T47D (cell line): ENCODE measurements at places on chromosomes 2 and 18.

- DNase-seq, result no peak
These were observed 1.2 kb upstream of the ANO7 start for GRCh38 chr2:241187101-241187917.

- peak; percentile 65 for DNase-seq
These were observed 2156.0 kb upstream of the PIK3C3 start for GRCh38 chr18:39799006-39799405.

GRCh38 chr18:55380589-55380988 lies 207.4 kb downstream of the TCF4 start:
- no peak for DNase-seq

DNA sequence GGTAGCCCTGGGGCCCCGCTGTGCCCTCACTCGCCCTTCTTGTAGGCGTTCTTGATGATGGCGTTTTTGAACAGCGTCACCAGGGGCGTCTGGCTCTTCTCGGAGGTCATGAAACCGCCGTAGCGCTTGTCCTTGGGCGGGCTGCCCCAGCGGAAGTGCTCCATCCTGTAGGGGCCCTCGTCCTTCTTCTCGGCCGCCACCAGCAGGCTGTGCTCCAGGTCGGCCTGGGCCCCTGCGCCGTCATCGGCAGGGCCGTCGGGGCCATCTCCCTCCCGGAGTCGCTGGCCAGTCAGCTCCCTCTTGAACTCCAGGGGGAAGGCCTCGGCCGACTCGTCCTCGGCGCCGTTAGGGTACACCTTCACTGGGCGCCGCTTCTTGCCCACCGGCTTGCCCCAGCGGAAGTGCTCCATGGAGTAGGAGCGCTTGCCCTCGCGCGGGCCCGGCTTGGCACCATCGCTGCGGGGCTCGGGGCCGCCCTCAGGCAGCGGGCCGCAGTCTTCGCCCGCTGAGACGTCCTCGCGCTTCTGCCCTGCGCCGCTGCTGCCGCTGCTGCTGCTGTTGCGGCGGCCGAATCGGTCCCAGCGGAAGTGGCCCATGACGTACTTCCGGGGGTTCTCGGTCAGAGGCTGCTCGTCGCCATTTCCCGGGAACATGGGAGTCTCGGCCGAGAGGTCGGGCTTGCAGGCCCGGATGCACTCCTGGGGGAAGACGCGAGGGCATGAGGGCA lies 7.2 kb downstream of the POMC start:
- DNase-seq, result no peak

GRCh38 chr2:240351826-240352426 lies 83.5 kb upstream of the GPC1 start:
- no peak for DNase-seq

GRCh38 chr18:79595876-79596374 lies 83.7 kb upstream of the CTDP1 start:
- no peak for DNase-seq

DNA sequence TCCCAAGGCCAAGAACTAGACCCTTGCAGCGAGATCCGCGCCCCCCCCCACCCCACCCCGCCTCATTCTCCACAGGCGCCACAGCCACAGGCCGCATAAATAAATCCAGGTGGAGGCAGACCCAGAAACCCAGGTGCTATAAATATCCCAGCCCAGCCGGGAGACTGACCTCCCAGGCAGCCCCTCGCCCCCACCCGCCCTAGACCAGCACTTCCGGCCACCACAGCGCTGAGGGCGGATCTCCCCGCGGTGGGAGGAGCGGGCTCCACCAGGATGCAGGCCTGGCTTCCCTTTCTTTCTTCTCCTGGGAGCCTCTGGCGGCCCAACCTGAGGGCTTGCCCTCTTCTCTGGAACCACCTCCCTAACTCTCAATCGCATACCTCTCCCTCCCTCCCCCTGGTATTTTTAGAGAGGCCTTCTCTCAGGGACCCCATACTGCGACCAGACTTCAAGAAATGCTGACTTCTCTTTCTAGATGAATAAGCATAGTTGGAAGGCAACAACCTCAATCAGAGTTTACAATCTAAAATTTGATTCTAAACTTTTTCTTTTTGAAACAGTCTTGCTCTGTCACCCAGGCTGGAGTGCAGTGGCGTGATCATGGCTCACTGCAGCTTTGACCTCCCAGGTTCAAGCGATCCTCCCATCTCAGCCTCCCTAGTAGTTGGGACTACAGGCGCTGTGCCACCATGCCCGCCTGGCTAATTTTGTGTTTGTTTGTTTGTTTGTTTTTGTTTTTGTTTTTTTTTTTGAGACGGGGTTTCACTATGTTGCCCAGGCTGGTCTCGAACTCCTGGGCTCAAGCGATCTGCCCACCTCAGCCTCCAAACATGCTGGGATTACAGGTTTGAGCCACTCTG lies 55.0 kb downstream of the PKDCC start:
- DNase-seq, result no peak

- DNase-seq, result no peak
These were observed 416.7 kb downstream of the THSD7B start for GRCh38 chr2:137182071-137182470.

DNA sequence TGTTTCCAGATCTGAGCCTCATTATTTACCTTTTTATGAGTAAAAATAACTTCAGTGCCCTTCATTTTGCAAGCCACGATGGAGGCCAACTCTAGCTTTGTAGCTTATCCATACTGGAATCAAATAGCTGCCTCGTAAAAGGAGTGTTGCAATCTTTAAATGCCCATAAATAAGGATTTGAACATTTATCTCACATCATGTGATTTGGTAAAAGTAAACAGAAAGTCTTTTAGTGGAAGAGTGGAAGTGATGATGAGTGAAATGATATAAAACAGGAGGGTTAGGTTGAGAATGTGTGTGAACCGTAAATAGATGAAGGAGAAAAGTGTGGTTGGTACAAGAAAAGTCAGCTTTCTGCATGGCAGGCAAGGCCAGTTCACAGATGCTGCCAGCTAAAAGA lies 348.9 kb downstream of the OSR1 start:
- DNase-seq, result peak; percentile 79

DNA sequence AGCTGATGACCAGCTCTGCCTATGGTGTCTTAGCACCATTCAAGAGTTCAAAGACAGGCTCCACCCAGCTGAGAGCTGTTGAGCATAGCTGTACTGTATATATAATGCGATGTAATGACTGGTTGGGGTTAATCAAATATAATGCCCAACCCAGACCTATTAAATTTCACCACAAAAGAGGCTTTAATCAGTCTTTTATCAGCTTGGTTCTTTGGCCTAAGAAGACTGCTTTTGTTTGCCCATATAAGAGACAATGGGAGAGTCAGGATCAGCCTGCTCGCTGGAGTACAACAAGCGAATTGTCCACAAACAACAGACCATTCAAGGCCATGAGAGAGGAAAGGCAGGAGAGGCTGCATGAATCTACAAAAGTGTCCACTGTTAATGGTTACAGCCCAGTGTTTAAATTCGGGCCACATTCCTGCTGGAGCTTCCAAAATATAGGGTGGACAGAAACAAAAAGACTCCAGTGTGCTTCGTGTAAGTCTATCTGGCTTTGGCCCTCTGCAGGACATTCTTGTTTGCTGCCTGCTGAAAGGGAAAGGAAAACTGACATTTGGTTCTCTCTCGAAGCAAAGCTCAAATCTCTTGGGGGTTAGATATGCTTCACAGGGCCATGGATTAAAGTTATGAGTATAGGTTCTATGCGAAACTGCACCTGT lies 299.0 kb upstream of the FBXO11 start:
- peak; percentile 7 for DNase-seq

- no peak for DNase-seq
These were observed 58.1 kb upstream of the TTC39C start for GRCh38 chr18:23956483-23956882.

DNA sequence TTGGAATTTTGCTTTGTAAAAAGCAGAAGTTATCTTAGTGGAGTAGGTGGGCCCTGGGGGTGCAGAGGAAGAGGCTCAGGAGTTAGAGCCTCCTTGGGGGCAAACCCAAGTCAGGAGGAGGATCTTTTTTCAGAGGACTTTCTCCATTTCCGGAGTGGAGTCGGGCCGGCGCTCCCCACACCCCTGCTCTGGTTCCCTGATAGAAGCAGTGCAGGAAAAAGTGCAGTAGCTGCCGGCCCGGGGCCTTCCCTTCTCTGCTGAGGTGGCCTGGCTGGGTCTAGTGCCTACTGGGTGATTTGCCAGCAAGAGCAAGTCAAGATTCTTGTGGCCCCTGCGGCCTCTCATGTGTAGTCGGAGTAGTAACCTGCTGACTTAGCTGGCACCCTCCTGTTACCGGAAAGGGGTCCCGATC lies 124.2 kb upstream of the HS6ST1 start:
- DNase-seq, result no peak

DNA sequence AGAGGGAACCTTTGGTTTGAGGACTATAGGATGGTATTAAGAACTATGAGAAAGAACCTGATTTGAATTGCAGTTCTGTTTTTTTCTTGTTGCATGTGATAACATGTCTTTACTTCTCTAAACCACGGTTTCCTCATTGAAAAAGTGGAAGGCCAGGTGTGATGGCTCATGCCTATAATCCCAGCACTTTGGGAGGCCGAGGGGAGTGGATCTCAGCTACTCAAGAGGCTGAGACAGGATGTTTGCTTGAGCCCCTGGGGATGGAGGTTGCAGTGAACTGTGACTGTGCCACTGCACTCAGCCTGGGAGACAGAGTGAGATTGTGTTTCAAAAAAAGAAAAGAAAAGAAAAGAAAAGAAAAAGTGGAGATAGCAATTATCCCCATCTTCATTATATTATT lies 32.3 kb downstream of the SCN9A start:
- no peak for DNase-seq

DNA sequence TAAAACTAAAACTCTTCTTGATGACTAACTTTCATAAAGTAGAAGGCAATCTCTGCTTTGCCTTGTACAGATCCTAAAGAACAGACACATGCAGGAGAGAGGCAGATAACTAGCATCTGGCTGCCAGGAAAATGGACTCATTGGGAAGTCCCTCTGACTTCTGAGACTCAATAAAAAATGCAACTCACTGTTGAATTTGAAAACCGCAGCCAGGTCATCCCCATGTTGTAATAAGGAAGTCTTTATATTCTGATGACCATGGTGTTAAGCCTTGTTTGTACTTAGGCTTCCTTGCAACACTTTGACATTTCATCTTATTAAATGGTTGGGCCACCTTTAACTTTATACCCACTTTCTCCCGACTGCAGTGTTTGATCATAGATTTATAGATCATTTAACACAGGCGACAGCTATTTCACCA lies 375.1 kb upstream of the KCNH7 start:
- DNase-seq, result no peak

GRCh38 chr2:203997481-203997880 lies 60.9 kb downstream of the ICOS start:
- no peak for DNase-seq

DNA sequence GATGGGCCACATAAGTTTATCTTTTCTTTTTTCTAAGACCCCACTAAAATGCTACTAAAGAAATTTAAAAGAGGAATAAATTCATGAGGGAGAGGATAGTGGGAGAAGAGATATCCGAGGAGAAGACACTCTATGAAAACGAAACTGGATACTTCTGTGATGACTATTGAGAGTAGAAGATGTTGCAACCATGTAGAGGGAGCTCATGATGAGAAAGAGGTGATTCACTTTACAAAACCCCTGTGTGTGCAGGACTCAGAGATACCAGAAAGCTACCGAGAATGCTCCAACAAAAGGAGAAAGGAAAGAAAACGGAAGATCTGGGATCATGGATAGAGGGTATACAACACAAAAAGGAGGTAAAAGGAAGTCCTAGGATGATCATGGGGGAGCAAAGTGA lies 34.9 kb downstream of the SLC38A11 start:
- DNase-seq, result no peak

DNA sequence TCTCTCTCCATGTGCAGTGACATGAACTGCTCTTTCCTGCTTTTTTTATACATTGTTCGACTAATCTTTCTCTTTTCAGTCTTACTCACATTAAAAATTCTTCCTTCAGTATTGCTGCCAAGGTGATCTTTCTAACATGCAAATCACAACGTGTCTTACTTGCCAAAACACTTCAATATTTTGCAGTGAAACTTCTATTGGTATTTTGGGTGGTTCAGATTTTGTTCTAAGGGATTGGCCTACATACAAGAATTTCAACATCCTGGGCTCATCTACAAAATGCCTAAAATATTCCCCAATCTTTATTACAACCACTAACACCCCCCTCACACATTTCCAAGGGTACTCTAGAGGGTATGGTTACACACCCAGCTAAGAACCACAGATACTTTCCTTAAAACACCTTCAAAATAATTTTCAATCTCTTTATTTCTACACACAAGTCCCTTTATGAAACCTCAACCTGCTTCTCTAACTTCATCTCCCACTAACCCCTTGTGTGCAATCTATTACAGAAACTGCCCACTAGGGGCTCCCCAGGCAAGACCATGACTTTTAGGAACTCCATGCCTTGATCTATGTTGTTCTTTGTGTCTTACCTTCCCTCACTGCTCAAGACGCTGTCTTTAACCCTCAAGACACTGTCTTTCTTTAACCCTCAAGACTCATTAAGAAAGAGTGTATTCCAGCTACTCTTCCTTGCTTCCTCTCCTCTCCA lies 50.9 kb downstream of the COL3A1 start:
- DNase-seq, result peak; percentile 2

GRCh38 chr2:8202132-8202531 lies 479.7 kb upstream of the ID2 start:
- no peak for DNase-seq

DNA sequence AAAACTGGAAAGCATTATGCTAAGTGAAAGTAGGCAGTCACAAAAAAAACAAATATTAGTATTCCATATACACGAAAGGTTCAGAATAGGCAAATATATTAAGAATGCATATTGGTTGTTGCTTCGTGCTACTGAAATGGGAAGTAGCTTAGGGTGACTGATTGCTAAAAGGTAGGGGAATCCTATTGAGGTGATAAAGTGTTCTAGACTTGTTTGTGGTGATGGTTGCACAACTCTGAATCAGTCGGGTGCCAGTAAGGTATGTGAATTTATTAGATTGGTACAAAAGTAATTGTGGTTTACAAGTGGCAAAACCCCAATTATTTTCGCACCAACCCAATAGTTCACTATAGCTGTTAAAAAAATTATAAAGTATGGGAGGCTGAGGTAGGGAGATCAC lies 20.7 kb downstream of the USP34 start:
- DNase-seq, result no peak

DNA sequence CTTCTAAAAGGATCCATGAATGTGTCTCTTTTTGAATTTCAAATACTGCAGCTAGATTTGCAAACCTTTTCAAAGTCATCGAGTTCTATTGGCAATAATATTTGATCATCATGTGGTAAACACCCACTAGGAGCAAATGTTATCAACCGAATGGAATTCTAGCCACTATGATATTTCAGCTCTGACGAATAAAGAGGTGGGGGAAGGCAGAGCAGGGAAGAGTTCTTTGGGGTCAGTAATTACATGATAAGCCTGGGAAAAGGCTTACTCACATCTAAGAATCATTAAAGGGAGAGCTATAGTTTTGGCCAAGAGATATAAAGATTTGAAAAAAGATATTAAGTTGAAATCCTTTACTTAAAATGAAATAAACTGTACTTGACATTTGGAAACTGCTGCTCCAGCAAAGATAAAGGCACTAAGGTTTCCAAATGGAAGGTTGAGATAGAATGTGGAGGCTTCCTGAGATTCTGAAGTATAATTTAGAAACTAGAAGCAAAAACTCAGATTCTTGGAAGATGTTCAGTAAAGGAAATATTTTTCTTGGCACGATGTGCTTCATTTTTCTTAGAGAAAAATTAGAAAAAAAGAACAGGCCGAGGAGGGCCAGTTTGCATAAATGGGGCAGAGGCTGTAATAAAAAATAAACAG lies 104.7 kb upstream of the ARHGAP28 start:
- DNase-seq, result no peak

- no peak for DNase-seq
These were observed 1.9 kb downstream of the CCDC68 start for GRCh38 chr18:54957296-54957832.
